ENCODE measurements at places on chromosomes 5 and 9.

- DNase-seq: no peak
These were observed 589.5 kb downstream of the GABRG2 start for GRCh38 chr5:162657076-162657475.

DNA sequence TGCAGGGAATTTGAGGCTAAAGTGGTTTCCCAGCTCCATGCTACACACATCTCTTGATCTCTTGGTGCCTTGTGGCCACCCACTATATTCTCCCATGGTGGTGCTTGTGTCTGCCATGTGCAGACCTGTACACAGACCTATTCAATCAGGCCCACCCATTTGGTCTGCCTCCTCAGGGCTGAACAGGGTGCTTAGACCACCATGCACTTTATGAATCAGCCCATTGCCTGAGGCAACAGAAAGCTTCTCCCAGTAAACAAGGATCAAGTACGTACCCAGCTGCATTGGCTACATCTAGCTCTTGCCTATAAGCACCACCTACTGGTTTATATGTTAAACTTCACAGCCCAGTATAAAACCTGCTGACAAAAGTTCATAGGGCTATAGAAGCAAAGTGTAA lies 664.3 kb upstream of the EDIL3 start:
- no peak for DNase-seq

GRCh38 chr5:10801931-10802666 lies 41.1 kb upstream of the DAP start:
- DNase-seq: no peak

DNA sequence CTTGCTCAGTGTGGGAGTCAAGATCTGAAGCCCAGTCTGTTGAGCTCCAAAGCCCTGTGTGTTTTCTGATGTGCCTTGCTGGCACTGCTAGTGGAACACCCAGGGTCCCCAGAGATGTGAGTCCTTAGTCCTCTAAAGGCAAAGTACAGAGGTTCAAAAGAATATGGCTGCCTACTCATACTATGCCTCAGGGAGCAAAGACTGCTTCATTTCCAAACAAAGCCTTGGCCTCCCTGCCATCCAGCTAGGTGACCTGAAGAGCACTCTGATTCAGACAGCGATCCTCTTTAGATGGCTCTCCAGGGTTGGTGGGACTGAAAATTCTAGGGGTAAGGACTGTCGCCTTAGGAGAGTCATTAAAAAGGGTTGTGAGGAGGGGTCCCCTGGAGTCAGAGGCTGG lies 2.0 kb downstream of the PRLR start:
- no peak for DNase-seq

- DNase-seq: no peak
These were observed 21.7 kb downstream of the PHF2 start for GRCh38 chr9:93597871-93598646.

- no peak for DNase-seq
These were observed 1061.7 kb upstream of the WWC1 start for GRCh38 chr5:167229751-167230150.

DNA sequence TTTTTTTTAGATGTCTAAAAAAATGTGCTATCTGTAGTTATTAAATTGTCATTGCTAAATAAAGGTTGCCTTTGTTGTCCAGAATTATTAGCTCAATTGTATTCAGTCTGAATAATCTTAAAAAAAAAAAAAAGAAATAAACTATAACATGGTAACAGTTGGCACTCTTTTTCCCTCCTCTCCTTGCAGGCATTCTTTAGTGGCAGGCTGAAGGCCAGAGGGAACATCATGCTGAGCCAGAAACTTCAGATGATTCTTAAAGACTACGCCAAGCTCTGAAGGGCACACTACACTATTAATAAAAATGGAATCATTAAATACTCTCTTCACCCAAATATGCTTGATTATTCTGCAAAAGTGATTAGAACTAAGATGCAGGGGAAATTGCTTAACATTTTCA lies 87.6 kb upstream of the FAM170A start:
- DNase-seq: no peak

- no peak for DNase-seq
These were observed 8.9 kb upstream of the RAB14 start for GRCh38 chr9:121210536-121210935.

- DNase-seq: no peak
These were observed 507.7 kb upstream of the PTGER4 start for GRCh38 chr5:40171971-40172370.

- DNase-seq: peak; percentile 6
These were observed 263.1 kb upstream of the RGMB start for GRCh38 chr5:98510143-98510985.

GRCh38 chr5:165138236-165138635 lies 1632.8 kb downstream of the MAT2B start:
- DNase-seq: no peak

- DNase-seq: peak; percentile 81
These were observed 145.5 kb upstream of the MAP3K1 start for GRCh38 chr5:56669534-56670483.

DNA sequence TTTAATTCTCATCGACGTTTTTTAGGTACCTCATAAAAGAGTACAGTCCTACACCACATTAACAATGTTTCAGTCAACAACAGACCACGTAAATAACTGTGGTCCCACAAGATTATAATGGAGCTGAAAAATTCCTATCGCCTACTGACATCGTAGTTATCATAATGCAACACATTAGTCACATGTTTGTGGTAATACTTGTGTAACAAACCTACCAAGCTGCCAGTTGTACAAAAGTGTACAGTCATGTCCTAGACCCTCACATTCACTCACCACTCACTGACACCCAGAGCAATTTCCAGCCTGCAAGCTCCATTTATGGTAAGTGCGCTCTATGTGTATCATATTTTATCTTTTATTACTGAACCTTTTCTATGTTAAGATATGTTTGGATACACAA lies 16.8 kb downstream of the GNAQ start:
- no peak for DNase-seq

DNA sequence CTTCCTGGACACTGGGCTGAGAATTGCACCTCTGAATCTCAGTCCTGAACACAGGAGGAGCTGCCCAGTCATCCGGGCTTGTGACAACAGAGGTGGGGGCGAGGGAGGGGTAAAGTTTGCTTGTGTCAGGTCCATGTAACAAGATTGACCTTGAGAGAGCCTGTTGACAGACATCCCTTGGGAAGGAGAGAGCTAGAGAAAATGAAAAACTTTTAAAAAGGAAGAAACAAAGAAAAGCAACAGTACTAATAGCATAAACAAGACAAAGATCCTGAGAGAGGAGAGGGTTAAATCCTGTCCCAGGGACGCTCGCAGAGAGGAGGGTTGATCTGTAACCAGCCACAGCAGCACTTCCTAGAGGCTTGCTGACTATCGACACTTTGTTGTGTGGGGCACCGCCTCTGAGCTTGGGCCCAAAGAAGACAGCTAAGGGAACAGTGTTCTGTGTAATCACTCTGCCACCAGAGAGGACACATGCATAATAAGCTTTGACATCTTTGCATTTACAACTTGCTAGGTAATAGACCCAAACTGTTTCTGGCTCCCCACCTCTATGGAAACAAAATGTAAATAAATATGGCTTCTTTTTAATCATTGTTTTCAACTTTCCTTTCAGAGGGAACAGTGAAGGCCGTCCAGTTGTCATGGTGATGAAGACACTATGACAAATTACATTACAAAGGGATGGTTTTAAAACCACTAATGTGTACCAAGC lies 363.7 kb downstream of the CSNK1G3 start:
- DNase-seq: no peak

- DNase-seq: no peak
These were observed 9.4 kb upstream of the DDX41 start for GRCh38 chr5:177526191-177526590.

DNA sequence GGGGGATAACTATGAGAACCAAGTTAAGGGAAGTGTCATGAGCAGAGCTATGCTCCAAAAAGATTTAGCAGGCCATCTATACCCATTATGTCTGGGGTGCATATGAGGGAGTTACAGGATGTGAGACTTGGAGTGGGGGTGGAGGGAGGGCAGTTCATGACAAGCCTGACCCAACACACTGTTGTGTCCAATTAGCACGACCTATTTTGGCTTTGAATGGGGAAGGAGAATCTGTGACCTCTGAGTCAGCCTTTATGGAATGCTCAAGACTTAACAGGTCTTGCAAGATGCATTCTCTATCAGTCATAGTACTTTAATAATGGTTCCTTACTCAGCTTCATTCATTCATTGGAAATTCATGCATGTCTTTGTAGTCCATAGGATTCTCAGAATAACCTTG lies 71.7 kb downstream of the GRIA1 start:
- no peak for DNase-seq

- DNase-seq: peak; percentile 47
These were observed 120.4 kb downstream of the C9orf152 start for GRCh38 chr9:110087605-110088004.

DNA sequence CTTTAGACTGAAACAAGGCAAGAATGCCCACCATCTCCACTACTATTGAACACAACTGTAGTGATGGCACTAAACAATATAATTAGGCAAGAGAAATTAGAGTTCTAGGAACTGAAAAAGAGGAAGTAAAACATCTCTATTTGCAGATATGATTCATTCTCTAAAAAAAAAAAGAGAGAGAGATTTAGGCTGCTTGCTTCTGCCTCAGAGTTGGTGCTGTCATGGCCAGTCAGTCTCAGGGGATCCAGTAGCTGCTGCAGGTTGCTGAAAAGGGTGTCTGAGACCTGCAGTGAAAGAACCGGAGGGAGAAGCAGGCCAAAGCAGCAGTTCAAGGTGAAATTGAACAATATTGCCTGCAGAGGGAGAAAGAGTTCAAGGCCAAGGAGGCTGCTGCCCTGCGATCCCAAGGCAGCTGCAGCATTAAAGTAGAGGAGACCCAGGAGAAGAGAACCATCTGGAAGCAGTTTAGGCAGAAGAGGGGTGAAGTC lies 72.5 kb downstream of the AP3B1 start:
- DNase-seq: no peak

DNA sequence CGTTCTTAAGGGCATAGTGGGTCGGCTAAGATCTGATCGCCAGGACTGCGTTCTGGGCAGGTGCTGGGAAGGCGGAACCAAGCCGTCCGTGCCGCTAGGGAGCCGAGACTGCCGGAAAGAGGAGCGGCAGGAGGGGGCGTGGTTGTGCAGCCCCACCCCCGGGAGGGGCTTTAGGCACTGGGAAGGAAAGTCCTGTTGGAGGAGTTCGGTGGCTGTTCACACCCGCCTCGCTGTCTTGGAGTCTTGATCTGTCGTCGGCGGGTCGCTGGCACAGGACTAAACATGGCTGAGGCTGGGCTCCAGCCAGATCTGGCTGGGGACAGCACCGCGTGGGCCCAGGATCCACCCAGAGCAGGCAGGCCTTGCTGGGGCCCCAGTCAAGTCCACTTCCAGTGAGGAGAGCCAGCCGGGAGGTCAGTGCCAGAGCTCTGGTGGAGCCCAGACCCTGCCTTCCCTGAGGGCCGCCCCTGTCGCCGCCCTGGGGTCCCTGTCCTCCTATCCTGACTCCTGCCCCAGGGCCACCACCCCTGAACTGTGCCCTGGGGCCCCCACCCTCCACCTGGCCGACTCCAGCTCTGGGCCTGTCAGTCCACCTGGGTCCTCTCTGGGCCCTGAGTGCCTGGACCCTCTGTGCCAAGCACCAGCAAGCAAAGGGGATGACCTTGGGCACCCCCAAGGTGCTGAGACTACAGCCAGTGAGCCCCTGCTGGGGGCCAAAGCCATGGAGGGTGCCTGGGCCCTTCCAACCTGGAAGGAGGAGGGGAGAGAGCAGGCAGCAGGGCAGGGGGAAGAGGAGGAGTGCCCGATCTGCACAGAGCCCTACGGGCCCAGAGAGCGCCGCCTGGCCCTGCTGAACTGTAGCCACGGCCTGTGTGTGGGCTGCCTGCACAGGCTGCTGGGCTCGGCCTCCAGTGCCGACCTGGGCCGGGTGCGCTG lies 4.5 kb downstream of the RNF208 start:
- DNase-seq: no peak

GRCh38 chr9:126885131-126885641 lies 24.7 kb downstream of the ZBTB34 start:
- DNase-seq: no peak

GRCh38 chr9:121729769-121730562 lies 78.5 kb downstream of the DAB2IP start:
- no peak for DNase-seq

DNA sequence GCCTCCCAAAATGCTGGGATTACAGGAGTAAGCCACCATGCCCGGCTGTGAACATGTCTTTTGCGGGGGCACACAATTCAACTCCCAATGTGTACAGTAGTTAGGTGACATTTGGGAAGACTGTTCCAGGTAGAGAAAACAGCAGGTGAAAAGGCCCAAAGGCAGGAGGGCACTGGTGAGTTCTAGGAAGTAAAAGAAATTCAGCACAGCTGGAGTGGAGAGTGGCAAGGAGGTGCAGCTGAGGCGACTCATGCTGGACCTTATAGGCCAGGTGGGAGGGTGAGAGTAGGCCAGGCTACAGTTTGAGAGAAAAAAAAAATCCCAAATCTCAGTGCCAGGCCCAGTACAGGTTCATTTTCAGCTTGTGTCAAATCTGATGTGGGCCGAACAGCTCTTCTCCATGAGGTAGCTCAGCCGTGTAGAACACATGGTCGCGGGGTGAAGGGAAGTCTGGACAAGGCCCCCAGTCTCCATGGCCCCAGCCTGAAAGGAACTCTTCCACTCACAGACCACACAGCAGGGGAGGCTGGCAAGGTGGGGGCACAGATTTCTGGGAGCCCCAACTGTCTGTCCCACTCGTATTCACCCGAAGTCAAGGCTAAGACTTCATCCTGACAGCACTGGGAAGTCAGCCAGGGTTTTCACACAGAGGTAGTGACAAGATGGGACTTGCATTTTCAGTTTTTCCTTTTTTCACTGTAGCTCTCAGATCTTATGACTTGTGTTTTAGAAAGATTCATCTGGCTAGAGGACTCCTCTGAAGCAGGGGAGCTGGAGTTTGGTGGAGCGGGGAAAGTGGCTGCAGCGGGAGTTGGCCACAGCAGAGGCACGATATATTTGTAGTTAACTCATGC lies 4.5 kb upstream of the HNRNPAB start:
- no peak for DNase-seq

DNA sequence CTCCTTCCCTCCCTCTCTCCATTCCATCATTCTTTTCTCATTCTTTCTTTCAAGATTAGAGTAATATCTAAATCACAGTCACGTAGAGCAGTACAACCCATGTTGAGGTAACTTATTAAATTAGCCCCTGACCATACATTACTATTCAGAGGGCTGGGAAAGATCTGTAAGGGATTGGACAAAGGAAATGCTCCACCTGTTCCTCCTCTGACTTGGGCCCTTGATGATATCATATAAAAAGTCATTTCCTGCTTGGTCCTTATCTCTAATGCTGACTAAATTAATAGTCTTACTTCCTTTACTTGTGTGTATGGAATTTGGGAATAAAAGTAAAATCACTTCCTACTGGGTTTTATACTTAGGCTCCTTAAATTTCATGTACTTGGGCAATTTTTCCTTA lies 40.8 kb downstream of the SNX18 start:
- DNase-seq: no peak

DNA sequence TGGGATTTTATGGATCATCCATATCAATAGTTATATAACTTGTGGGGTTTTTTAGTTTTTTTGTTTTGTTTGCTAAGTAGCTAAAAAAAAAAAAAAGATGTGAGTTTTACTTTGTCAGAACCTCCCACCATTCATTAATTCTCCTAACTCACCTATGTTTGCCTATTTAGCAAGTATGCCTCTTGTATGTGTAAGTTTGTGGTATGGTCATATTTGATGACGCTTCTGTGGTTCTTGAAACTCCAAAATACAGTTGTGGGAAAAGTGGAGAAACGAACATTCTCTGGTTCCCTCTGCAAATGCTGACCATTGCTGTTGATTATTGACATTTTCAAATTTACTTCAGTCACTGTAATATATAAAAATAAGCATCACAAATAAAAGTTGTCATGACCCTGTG lies 75.7 kb downstream of the PBX3 start:
- DNase-seq: no peak

GRCh38 chr5:67002832-67003684 lies 193.5 kb downstream of the CD180 start:
- DNase-seq: no peak
